Renal pelvis (tissue), 12 donors: ENCODE measurements at places on chromosomes 6 and 20.

DNA sequence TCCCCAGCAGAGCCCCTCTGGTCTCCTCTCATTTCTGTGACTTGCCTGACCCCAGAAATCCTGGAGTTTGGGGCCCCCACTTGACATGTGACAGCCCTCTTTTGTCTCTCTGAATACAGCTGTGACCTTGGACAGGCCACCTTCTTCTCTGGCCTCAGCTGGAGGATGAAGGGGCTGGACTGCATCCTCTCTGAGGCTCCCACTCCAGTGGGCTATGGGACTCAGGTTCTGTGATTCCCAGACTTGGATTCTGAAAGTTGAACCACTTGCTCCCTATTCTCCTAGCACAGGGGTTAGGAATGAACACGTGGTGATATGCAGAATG, 9.1 kb downstream of the BPIFB3 start:
- DNase-seq, result no peak

DNA sequence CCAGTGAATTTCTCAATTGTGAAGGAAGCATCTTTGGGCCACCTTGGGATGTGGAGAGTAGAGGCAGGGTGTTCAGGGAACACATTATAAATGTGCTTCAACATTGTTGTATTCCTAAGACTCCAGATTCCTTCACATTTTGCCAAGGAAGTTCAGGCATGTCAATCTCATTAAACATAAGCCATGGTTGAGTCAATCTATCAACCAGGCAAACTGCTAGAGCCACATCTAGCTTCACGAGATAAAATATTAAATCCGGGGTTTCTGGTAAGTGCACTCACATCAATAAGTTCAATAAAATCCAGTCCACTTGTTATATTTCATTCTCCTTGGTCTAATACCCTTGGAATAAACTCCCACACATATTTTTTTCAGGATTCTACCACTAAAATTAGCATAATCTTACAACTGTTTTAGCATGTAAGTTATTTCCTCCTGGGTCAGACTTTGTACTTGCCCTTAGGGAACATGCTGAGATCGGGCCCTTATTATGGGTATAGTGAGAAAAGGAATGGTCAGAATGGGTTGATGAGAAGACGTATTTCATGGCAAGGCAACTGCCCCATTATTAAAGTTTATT, 93.6 kb downstream of the ADTRP start:
- DNase-seq, result no peak

DNA sequence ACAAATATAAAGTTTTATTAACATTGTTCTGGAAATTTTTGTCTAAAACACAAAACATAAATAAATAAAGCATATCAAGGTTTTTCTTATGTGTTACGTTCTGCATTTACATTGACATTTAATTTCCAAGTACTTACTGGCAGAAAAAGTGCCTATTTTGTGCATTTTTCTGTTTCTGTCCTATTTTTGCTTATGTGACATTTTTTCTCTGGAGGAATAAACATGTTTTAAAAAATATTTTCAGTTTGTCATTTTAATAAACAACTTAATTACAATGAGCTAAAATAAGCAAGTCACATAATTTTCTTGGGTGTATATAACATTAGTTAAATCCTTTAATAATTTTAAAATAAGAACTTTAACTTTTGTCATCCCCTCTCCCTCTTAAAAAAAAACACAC, 94.4 kb upstream of the HS3ST5 start:
- no peak for DNase-seq

GRCh38 chr6:118249680-118250079, 298.4 kb upstream of the PLN start:
- no peak for DNase-seq

DNA sequence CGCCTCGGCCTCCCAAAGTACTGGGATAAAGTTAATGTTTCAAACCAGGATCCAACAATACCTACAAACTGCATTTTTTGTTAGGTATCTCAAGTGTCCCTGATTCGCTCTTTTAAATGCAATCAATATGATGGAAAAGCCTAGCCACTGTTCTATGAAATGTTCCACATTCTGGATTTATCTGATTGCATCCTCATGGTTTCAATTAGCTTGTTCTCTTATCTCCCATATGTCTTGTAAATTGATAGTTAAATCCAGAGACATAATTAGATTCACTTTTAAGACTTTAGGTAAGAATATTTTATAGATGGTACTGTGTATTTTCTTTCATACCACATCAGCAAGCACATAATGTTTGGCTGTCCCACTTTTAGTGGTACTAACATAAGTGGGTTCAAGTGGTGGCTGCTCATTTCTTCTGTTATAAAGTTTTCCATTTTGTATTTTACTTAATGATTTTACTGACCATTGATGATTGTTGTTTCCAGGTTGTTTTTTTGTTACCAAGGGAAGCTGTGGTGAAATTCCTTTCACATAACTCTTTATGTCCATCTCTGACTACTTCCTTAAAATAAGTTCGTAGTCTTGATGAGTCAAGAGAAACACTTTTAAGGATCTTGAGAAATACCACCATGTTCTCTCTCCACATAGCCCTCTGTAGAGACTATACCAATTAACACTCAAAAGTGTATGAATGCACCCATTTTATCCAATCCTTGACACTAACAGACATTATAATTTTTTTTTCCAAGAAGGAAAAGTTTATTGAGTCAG, 40.5 kb downstream of the RNGTT start:
- no peak for DNase-seq

DNA sequence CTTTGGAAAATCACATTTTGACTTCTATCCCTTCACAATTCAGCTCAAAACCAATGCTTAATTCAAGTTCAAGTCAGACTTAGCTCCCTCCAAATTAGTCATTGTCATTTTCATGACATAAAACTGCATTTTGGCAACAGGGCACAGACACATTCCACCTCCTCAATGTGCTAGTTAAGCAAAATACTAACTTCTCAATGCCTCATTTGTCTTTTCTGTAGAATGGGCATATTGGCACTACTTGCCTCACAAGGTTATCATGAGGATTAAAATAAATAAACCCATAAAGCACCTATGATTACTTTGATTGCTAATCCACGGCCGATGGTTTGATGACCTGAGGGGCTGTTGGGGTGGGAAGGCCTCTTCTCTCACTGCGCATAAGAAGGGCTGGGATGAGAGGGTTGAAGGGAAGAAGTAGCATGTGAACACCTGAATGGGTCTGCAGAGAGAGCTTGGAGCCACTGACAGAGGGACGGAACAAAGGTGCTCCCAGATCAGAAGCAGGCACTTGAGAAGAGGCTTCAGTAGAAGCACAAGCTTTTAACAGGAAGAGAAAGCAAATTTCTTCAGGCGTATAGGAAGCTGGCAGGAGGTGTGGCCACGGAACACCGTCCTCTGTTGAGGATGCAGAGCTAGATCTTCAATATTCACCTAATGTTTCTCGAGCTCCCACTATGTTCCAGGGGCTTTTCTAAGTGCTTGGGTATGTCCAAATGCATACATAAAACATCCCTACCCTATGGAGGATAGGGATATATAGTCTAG, 11.7 kb upstream of the TBC1D7 start:
- no peak for DNase-seq

DNA sequence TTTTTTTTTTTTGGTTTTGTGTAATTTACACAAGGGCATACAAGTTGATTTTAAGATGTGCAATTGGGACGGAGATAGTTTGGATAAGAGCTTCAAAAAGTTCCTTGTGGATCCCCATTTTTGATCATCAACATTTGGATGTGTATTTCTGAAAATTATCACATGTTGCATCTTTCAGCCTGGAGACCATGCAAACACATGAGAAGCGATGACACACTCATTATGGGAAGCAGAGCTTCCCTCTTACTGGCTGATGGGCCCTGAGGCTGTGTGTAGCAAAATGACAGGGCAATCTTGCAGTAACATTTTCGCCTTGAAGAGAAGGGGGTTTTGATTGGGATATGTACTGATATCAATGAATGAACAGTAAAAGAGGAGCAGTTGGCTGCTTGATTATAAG, 22.0 kb upstream of the RIPK1 start:
- DNase-seq, result no peak

DNA sequence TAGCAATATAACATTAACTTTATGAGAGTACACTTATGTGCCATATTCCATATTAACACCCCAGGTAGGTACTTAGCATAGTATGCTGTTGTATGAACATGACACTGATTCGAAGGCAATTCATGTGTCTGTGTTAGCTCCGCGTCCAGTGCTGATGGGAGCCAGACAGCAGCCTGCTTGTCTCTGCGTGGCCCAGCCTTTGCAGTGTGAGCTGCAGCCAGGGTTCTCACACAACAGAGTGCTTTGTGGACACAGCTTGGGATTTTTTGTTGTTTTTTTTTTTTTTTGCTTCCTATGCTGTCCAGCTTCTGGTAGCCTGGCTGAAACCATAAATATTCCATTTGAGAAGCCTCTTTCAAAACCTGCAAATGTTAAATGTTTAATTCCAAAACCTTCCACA, 350.9 kb downstream of the SMOC2 start:
- no peak for DNase-seq

GRCh38 chr6:26300043-26300331, 65.0 kb upstream of the BTN3A2 start:
- no peak for DNase-seq

DNA sequence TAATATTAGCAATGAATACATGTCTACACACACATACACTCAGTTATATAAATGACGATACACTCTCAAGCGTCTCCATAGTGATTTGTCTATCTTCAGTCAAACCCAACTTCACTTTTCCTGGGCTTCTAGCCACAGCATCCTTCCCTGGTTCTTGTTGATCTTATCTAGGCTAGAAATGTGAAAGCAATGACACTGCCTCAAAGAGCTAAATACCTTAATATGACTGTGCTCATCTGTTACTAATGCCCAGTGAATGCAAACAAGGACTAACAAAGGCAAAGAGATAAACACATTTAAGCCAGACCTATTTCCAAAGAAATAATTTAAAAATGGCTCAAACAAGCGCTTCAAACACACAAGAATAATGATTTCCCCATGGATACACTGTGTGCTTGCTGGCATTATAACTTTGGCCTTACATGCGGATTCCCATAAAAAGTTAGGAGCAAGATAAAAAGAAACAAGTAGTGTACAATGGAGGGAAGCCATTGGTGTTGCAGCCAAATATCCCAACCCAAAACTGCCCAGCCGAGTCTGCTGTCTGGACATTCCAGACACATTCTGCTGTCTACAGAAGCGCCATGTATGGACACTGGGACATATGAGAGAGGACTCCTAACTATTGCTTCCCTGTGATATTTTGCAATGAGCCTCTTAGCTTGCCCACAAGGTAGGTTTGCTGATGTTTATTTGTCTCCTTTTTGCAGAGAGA, 19.5 kb upstream of the DAAM2 start:
- DNase-seq, result no peak

GRCh38 chr6:159655409-159655988, 37.5 kb downstream of the SOD2 start:
- DNase-seq, result no peak

GRCh38 chr20:53224851-53225250, 252.7 kb downstream of the TSHZ2 start:
- DNase-seq, result no peak

- no peak for DNase-seq
Measured at GRCh38 chr6:74969591-74970267, 236.1 kb downstream of the COL12A1 start.

DNA sequence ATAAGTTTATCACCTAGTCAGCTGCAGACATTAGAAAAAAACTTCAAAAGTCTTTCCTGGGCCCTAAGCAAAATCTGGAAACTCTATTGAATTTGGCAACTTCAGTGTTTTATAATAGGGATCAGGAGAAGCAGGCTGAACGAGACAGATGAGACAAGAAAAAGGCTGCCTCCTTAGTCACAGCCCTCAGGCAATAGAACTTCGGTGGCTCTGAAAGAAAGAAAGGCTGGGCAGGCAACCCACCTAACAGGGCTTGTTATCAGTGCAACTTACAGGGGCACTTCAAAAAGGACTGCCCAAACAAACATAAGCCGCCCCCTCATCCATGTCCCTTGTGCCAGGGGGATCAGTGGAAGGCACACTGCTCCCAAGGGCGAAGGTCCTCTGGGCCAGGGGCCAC, 657.9 kb upstream of the HS3ST5 start:
- DNase-seq, result no peak

GRCh38 chr20:33963751-33964150, 30.0 kb upstream of the RALY start:
- no peak for DNase-seq
